ENCODE measurements at places on chromosomes 3 and 15. TPM values are rescaled to one million over a fixed set of nuclear protein-coding genes. Genes with fewer than 3 reads are reported as not detected.

Gene AMOTL2
- total RNA-seq, result 76.2 TPM

Gene FNDC3B
- total RNA-seq, result 191 TPM

Gene TMEM158
- total RNA-seq, result 6.5 TPM

Gene HRG
- total RNA-seq, result not detected

Gene CPLX3
- total RNA-seq, result not detected

Gene CLRN1
- total RNA-seq, result not detected

Gene GP9
- total RNA-seq, result not detected

Gene TMIE
- total RNA-seq, result 1.0 TPM

Gene DUT
- total RNA-seq, result 84.7 TPM

GRCh38 chr3:101278727-101279126 is 41.6 kb downstream of the IMPG2 start:
- DNase-seq, result no peak

DNA sequence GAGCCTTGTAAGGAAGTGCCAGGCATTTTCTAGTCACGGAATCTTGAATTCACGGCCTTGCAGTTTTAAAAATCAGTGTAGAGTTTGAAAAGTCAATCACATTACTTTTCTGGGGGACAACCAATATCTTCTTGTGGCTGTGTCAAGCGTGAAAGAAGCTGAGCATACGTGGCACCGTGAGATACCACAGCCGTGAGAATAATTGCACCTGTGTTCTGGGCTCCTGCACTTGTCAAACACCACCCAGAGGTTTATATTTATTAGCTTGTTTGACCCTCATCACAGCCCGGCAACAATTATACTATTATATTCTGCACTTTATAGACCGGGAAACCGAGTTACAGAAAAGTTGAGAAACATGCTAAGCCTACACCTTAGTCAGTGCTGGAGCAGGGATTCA is 45.2 kb downstream of the ARRDC4 start:
- DNase-seq, result no peak

DNA sequence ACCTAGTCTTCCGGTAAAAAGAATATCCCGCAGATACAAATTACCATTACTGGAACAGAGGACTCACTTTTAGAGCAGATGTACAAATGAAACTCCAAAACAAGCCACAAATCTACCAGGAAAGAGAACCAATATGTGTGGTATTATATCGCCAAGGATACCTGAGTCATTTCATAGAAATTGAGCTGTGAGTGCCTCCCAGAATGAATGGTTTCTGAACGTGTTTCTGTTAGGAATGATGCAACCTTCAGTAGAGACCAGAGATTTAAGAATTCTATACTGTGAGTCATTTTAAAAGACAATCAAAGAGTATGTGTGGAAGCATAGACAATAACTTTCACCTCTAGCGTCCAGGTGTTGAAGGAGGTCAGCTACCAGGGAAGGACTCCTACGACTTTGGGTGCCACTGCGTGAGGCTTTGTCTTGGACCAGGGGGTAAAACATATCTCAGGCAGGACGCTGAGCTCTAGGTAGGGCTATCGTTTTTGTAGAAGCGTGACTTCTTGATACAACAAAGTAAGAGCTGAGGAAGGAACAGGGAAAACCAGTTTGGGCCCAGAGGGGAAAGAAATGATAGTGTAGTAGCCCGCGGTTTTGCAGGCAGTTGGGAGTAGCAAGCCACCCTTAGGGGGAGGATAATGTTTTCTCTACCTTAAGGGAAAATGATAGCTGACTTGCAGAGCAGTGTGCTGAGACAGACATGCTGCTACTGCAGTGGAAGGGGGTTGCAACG is 210.4 kb downstream of the TP63 start:
- DNase-seq, result peak; percentile 50

GRCh38 chr3:64150623-64151207 is 74.6 kb downstream of the PRICKLE2 start:
- peak; percentile 63 for DNase-seq

- DNase-seq, result no peak
Measured at GRCh38 chr15:96225642-96226259, 104.7 kb upstream of the NR2F2 start.

- no peak for DNase-seq
Measured at GRCh38 chr3:186520431-186520830, 23.7 kb downstream of the CRYGS start.
